Cortex of kidney (tissue), 1 donor: ENCODE measurements at places on chromosomes 5 and 9.

DNA sequence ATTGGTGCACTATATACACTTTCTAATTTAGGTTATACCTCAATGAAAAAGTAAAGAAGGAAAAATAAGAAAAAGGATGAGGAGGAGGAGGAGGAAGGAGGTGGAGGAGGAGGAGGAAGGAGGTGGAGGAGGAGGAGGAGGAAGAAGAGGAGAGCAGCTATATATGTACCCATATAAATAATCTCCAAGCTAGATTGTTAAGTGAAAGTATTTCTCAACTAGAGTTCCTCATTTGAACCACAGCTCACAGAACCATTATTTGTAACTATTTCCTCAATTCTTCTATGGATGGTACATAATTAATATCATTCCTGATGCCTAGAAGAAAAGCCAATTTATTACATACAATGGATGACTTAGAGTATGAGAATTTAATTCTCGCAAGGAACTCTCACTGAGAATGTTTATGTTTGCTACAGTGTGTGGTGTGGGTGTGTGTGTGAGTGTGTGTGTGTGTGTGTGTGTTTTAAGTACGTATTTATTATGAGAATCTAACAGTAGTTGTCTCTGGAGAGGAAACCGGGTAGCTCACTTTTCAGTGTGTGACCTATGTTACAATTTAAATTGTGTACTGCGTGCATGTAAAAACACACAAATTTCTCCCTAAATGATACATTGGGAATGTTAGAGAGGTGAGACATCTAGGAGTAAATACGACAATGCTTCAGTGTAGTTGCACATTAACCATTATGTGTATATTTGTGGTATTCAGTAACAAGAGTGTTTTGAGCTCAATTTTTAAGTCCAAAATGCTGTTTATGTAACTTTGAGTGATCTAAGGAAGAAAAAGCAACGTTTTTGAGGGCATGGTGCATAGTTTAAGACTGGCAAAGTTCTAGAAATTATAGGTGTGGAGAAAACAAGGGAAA is 20.2 kb upstream of the NREP start:
- DNase-seq, result no peak

- DNase-seq, result no peak
Observed at GRCh38 chr5:27769748-27770402, 731.5 kb upstream of the CDH9 start.

DNA sequence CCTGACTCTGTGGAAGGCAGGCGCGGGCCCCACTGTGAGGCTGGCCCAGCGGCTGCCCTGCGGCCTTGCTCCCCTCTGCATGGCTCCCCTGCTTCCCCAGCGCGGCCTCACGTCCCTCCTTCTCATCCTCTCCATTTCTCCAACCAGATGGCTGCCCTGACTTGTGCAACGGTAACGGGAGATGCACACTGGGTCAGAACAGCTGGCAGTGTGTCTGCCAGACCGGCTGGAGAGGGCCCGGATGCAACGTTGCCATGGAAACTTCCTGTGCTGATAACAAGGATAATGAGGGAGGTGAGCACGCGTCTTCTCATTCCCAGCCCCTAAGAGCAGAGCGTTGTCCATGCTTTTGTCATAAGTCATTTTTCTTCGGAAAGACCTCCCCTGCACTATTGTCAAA is 129.0 kb upstream of the WWC1 start:
- no peak for DNase-seq

- DNase-seq, result no peak
Observed at GRCh38 chr9:125325826-125326225, 64.2 kb downstream of the GAPVD1 start.

GRCh38 chr5:34682926-34683623 is 26.9 kb downstream of the RAI14 start:
- no peak for DNase-seq

GRCh38 chr9:76433836-76434235 is 25.1 kb upstream of the GCNT1 start:
- no peak for DNase-seq

GRCh38 chr5:96503501-96504236 is 70.6 kb upstream of the PCSK1 start:
- no peak for DNase-seq

- no peak for DNase-seq
Observed at GRCh38 chr9:37286530-37287175, 135.8 kb upstream of the GRHPR start.

- DNase-seq, result no peak
Observed at GRCh38 chr9:100322954-100323536, 29.7 kb downstream of the TEX10 start.

- no peak for DNase-seq
Observed at GRCh38 chr5:58019614-58020013, 440.3 kb downstream of the PLK2 start.

DNA sequence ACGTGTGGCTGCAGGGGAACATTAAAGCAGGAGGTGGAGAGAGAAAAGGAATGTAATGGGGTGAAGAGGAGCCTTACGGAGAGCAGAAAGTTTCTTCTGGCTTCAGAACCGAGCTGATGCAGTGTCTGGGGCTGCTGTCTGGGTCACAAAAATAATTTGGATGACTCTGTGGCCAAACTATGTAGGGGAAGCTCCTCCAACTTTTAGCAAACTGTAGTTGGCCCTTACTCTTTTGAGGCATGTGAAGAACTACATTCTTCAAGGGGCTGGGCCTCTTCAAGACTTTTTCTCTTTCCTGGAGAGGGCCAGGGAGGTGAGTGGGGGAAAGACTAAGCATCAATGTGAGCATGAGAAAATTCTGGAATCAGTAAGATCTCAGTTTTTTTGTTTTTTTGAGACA is 31.9 kb upstream of the SPARC start:
- DNase-seq, result no peak

DNA sequence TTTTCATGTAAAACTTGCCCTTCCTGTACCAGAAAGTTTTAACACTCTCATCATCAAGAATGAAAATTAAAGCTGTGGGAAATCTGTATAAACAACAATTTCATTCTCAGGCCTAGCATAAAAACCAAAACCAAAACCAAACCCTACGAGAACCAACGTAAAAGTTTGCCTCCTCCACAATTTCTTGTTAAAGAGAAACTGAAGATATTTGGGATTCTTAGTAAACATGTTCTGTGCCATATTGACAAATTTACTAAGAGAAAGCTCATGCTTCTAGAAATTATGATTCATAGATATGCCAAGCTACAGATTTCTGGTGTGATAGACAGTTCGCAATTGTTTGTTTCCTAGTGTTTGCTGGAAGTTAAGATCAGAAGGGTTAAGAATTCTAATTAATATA is 801.0 kb upstream of the NUDT12 start:
- DNase-seq, result no peak

DNA sequence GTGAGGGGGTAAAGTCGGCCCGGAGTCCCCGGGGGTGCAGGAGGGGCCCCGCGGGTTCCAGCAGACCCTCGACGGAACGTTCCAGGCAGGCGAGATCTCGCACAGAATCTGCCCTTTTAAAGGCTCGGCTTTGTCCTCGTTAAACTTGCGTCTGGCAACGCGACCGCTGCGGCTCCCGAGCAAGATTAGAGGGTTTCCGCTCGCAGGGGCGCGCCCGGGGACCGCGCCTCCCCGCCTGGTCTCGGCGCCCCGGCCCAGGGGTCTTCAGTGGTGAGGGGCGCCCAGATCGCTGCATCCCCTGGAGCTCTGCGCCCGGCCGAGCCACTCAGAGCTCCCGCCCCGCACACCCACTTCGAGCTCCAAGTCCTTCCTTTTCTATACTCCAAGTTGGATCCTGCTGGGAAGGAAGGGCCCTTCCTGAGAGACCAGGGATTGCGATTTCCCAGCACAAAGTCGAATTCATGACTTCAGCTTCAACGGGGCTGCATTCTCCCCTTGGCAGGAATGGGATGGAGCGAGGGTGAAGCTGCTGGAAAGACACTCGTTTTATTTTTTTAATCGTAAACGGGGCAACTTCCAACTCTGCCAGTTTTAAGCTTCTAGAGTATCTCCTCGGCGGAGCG is 11.3 kb downstream of the PROP1 start:
- DNase-seq, result no peak

GRCh38 chr5:172705576-172706084 is 64.6 kb downstream of the NEURL1B start:
- no peak for DNase-seq

GRCh38 chr5:37088009-37088408 is 161.2 kb downstream of the CPLANE1 start:
- DNase-seq, result no peak

DNA sequence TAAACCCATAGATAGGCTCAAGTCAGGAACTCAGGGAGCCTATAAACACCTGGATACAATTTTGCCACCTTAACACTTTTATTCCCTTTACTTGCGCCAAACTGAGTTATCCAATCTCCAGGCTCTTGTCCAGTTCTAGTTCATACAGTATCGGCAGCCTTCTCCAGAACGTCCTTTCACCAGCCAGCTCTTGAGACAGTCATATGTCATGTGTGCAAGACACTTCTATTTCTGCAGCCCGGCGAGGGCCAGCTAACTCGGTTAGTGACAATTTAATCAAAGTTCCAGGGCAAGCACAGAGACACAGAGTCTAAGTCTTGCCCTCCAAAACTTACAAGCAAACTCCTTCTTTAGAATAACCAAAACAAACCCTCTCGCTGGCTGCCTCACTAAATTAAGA is 12.9 kb downstream of the ABCA1 start:
- DNase-seq, result no peak

- no peak for DNase-seq
Observed at GRCh38 chr5:5799826-5800225, 377.3 kb downstream of the ICE1 start.

- no peak for DNase-seq
Observed at GRCh38 chr5:165201369-165201768, 1696.0 kb downstream of the MAT2B start.

GRCh38 chr5:135112008-135112725 is 78.1 kb upstream of the PITX1 start:
- DNase-seq, result no peak

GRCh38 chr9:120855827-120856670 is 13.3 kb upstream of the PSMD5 start:
- DNase-seq, result no peak

DNA sequence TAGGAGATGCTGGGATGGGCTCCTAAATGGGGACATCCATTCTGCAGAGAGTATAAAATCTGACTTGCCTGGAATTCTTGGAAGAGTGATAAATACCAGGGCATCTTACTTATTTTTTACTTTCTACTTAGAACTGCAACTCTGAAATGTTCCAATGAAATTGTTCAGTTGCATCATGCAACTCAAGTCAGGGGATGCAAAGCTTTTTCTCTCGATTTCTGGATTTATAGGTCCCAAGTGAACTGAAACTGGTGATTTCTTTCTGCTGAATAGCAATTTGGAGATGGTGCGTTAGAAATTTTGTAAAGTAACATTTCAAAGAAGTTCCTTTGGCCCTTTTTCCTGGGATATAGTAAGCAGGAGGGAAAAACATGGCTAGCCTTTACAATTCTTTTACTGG is 238.4 kb upstream of the CD180 start:
- DNase-seq, result no peak

DNA sequence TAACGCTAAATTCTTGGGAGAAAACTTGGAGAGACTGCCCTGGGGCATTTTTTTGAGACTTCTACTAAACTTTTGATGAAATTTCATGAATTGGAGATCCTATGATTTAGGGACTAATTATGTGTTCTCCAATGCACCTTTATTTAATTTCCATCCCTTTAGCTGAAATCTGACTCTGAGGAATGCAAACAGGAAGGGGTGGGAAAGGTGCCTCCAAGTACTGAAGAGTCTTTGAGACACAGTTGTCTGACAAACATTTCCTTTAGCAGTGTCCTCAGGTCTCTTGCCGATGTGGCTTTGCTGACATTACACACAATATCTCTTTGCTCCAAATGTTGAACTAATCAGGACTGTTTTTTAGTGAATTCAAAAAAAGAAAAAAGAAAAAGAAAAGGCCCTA is 76.9 kb downstream of the LIX1 start:
- no peak for DNase-seq

DNA sequence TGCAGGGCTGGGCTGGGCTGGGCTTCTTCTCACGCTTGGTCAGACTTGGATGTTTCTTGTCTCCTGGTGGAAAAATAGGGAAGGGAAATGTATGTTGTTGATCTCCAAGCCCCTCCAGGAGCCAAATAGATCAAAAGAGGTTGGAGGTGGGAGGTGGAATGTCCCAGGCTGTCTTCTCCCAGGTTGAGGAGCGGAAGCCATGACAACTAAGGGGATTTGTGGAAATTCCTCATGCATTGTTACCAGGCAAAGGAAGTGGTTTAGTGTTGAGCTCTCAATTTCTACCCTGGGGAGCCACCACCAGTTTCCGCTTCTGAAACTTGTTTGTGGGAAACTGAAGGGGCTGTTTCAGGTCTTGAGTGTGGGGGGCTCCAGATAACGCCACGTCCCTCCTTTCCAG is 79.0 kb downstream of the SPRY4 start:
- no peak for DNase-seq

GRCh38 chr5:54317511-54318260 is 7.3 kb upstream of the ARL15 start:
- DNase-seq, result no peak

DNA sequence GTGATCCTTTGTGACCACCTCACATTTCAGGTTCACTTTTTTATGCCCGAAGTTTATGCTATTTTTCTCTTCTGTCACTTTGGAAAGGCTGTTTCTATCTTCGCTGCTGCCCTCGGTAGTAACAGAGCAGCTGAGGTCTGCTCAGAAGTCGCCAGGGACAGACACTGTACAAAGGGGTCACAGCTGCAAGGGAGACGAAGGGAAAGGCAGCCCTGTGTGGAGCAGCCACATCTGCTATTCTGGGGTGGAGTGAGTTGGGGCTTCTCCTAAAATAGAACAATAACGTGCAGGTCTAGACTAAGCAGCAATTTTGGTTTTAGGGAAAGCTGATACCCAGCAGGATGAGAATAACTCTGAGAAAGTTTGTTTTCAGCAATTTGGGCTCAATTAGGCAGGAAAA is 72.5 kb downstream of the ACTL7B start:
- DNase-seq, result no peak

GRCh38 chr9:12813960-12814876 is 39.4 kb downstream of the LURAP1L start:
- DNase-seq, result no peak

- no peak for DNase-seq
Observed at GRCh38 chr9:122382901-122383850, 12.4 kb downstream of the PTGS1 start.

DNA sequence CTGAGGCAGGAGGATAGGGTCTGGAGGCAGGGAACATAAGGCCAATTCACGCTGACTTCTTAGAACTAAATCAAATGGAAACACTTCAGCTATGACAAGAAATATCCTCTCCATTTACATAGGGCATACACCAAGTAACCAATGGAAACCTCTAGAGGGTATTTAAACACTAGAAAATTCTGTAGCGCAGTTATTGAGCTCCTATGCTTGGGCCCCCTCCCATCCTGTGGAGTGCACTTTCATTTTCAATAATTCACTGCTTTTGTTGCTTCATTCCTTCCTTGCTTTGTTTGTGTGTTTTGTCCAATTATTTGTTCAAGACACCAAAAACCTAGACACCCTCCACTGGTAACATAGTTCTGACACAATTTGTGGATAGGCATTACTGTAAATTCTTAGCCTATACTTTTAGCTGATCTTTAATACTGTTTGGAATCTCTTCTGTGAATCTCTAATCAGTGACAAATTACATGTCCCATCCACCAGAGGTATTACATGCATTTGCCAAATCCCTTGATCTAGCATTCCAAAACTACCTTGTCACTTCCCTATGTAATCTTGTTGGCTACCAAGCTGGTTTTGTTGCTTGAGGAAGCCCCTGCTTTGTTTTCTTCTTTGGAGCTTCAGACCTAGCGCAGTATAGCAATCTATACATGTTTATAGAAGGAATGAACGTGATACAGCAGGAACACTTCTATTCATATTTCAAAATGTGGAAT is 61.6 kb downstream of the ST8SIA4 start:
- DNase-seq, result no peak

- DNase-seq, result no peak
Observed at GRCh38 chr5:138944527-138945322, 69.6 kb upstream of the LRRTM2 start.
